Natural killer cell treated with Interleukin-12 subunit alpha and Interleukin-12 subunit beta and Interleukin-15 and Interleukin-18, amount 100 ng/mL, for 72 hours (primary cell): ENCODE measurements at places on chromosomes 6 and 20.

- peaks cover 5% of the 10 kb centered on the region for H3K36me3 ChIP-seq
- H3K4me3 ChIP-seq, result peak overlapping the region; percentile 53
- H3K27me3 ChIP-seq, result no peaks in the 10 kb centered on the region
- peak overlapping the region; percentile 98 for H3K27ac ChIP-seq
- H3K4me1 ChIP-seq, result peaks cover 60% of the 10 kb centered on the region
- DNase-seq, result peak; percentile 79
Measured at GRCh38 chr20:47610247-47610944, 108.7 kb downstream of the NCOA3 start.

- peak overlapping the region; percentile 76 for H3K4me3 ChIP-seq
- peak; percentile 87 for DNase-seq
Measured at GRCh38 chr6:36130667-36131510, 576 bp downstream of the MAPK13 start.

DNA sequence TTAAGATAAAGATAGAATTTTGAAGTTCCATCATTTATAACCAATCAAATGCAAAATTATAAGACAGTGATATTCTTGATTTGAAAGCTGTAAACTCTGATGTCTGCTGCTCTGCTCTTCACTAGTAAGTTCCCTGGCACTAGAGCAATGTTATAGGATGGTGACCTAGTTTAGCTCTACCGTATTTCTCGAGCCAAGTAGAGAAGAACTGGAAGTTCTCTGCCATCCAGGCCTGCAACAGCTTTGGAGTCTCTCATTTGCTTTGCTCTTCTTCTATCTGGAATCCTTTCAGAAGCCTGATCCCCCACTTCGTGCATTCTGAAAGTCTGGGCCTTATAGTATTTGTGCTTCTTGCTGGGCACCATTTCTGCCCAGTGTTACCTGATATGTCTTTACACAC lies 100.3 kb downstream of the PLCB1 start:
- DNase-seq, result no peak
- H3K36me3 ChIP-seq, result no peaks in the 10 kb centered on the region

DNA sequence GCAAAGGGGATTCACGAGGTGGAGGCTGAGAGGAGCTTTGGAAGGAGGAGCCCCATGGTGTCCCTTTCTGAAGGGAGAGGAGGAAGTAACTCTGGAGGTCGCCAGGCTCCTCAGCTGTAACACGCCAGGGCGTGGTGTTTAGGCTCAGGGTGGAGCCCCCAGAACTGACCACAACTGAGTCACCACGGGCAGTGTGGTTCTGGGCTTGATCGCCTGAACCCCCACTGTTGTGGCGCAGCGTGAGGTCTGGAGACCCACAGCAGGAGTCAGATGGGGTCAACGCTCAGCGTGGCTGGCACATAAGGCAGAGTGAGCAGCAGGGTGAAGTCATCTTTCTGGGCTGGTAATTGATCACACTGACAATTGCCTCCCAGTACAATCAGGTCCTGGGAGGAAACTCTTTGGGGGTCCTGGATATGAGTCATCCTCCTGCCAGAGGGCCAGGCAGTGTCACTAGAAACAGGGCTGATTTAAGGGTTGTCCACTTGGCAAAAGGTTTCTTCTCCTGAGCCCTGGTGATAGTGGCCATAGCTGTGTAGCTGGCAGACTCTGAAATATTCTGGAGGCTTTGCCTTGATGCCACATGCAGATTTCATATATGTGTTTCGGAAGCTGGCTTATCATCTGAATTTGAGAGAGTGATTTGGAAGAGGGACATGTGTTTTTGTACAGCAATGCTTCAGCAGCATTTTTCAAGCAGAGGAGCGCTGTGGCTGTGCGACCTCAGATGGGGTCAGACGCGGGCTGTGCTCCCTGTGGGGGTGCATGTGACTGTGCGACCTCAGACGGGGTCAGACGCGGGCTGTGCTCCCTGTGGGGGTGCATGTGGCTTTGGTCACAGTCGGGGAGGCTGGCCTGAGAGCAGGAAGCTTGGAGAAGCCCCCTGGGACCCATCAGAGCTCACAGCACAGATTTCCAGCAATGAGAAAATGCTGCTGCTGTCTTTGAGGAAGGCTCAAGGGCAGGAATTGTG lies 50.0 kb downstream of the SYNJ2 start:
- H3K4me3 ChIP-seq, result peak overlapping the region; percentile 63
- H3K27ac ChIP-seq, result peak overlapping the region; percentile 88
- no peaks in the 10 kb centered on the region for H3K27me3 ChIP-seq
- H3K36me3 ChIP-seq, result peaks cover 7% of the 10 kb centered on the region

DNA sequence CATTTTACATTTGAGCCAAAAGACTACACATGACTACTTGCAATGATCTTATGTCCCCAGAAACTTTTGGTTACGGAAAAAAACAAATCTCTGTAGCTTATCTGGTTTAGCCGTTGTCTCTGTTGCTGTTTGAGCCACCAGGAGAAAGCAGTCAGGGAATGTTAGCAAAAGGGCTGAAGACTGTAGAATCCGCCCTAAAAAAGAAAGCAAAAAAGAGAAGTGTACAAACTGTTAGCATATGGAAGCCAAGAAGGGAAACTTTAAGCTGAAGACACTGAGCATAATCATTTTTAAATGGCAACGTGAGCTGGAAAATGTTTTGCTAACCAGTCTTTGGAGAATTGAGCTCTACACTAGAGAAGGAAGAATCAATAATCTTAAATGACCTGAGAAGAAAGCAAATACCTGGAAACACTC lies 69.9 kb upstream of the MYLIP start:
- H3K4me3 ChIP-seq, result no peak overlapping the region
- no peaks in the 10 kb centered on the region for H3K36me3 ChIP-seq
- peaks cover 7% of the 10 kb centered on the region for H3K27me3 ChIP-seq
- DNase-seq, result no peak
- peaks cover 7% of the 10 kb centered on the region for H3K4me1 ChIP-seq
- H3K27ac ChIP-seq, result no peak overlapping the region

- DNase-seq, result no peak
- H3K27ac ChIP-seq, result no peak overlapping the region
- H3K4me1 ChIP-seq, result no peaks in the 10 kb centered on the region
- H3K27me3 ChIP-seq, result no peaks in the 10 kb centered on the region
- no peak overlapping the region for H3K4me3 ChIP-seq
- no peaks in the 10 kb centered on the region for H3K36me3 ChIP-seq
Measured at GRCh38 chr20:61662226-61662967, 403.3 kb downstream of the TAF4 start.

DNA sequence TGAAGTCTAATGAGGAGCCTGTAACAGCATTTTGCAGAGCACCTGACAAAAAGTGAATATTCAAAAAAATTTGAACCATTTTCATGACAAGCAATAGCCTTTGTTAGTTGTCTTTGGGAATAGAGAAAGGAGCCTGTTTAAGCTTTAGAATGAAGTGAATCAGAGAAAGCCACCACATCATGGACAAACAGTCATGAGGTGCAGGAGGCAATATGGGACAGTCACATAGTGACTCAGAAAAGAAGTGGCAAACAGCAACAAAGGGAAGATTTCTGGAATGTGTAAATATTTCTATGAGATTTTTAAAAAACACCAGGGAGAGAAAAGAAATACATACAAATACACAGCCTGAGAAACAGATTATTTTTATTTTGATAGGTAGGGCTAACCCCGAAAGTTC lies 6.6 kb downstream of the KLHL31 start:
- H3K36me3 ChIP-seq, result no peaks in the 10 kb centered on the region
- no peak for DNase-seq
- H3K4me3 ChIP-seq, result no peak overlapping the region
- peaks cover 23% of the 10 kb centered on the region for H3K27me3 ChIP-seq
- no peaks in the 10 kb centered on the region for H3K4me1 ChIP-seq

- peaks cover 41% of the 10 kb centered on the region for H3K27me3 ChIP-seq
- H3K27ac ChIP-seq, result no peak overlapping the region
- peak overlapping the region; percentile 16 for H3K4me3 ChIP-seq
- no peak for DNase-seq
Measured at GRCh38 chr20:4573564-4574355, 147.9 kb upstream of the PRND start.

DNA sequence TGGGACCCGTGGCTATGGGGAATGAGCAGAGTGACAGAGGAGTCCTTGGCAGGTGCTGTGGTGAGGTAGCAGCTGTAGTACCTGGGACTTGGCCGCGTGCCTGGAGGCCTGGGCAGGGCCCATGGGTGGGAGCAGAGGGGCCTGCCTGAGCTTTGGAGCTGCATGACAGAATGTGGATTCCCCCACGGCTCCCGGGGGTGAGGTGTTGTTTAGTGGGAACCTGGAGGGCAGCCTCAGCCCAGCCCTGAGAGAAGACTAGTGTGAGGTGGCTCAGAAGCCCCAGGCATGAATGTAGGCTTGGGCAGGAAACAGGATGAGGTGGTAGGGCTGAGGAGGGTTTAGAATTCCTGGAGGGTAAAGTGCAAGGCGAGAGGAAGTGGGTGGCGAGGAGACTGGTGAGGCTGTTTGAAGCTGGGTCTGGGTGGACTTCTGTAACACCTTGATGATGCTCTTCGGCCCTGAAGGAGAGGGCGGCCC lies 86.5 kb upstream of the SCP2D1 start:
- H3K4me3 ChIP-seq, result no peak overlapping the region
- no peak overlapping the region for H3K27ac ChIP-seq
- H3K36me3 ChIP-seq, result no peaks in the 10 kb centered on the region
- no peaks in the 10 kb centered on the region for H3K27me3 ChIP-seq

- DNase-seq, result no peak
- no peaks in the 10 kb centered on the region for H3K36me3 ChIP-seq
- H3K4me1 ChIP-seq, result no peaks in the 10 kb centered on the region
Measured at GRCh38 chr20:56839786-56840185, 210.7 kb downstream of the TFAP2C start.

- H3K36me3 ChIP-seq, result peaks cover 4% of the 10 kb centered on the region
- H3K27me3 ChIP-seq, result no peaks in the 10 kb centered on the region
- no peak overlapping the region for H3K27ac ChIP-seq
- H3K4me1 ChIP-seq, result no peaks in the 10 kb centered on the region
- H3K4me3 ChIP-seq, result no peak overlapping the region
- DNase-seq, result no peak
Measured at GRCh38 chr6:87504441-87504840, 31.7 kb downstream of the SLC35A1 start.

- no peaks in the 10 kb centered on the region for H3K27me3 ChIP-seq
- H3K27ac ChIP-seq, result no peak overlapping the region
- H3K4me3 ChIP-seq, result no peak overlapping the region
- H3K4me1 ChIP-seq, result no peaks in the 10 kb centered on the region
- no peak for DNase-seq
Measured at GRCh38 chr6:147540075-147540474, 31.6 kb downstream of the SAMD5 start.

GRCh38 chr6:140140891-140141290 lies 766.4 kb upstream of the CITED2 start:
- no peak overlapping the region for H3K4me3 ChIP-seq
- H3K27ac ChIP-seq, result no peak overlapping the region
- no peaks in the 10 kb centered on the region for H3K4me1 ChIP-seq
- DNase-seq, result no peak
- no peaks in the 10 kb centered on the region for H3K27me3 ChIP-seq

- H3K36me3 ChIP-seq, result peaks cover 6% of the 10 kb centered on the region
- no peak overlapping the region for H3K4me3 ChIP-seq
- H3K27me3 ChIP-seq, result no peaks in the 10 kb centered on the region
- H3K4me1 ChIP-seq, result no peaks in the 10 kb centered on the region
- DNase-seq, result no peak
- no peak overlapping the region for H3K27ac ChIP-seq
Measured at GRCh38 chr6:66940003-66940402, 1233.0 kb upstream of the EYS start.

GRCh38 chr6:144993870-144994269 lies 708.7 kb downstream of the UTRN start:
- H3K4me3 ChIP-seq, result no peak overlapping the region
- H3K27ac ChIP-seq, result no peak overlapping the region
- DNase-seq, result no peak
- peaks cover 73% of the 10 kb centered on the region for H3K27me3 ChIP-seq
- H3K4me1 ChIP-seq, result no peaks in the 10 kb centered on the region
